ENCODE measurements at places on chromosomes 12 and 14.

- DNase-seq: peak; percentile 21
Observed at GRCh38 chr12:114684098-114684869, at the start of gene TBX3. TSS of gene TBX3 (minus strand) at chr12:114684175. CDS start at chr12:114683200, 975 bp downstream.

DNA sequence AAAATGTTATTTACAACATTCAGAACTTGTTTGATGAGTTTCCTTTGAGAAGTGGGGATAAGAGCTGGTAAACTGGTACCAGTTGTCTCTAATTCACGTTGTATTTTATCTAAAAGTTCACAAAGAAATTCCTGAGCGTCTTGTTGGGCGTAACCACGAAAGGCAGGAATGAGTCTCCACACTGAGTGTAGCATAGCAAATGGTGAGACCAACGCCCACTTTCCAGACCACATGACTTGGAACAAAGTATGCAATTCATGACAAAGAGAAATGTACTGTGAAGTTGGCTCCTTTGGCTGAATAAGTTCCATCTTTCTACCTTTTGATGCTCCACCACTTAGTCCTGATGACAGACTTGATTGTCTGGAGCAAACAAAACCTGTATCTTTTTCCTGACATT is 18.4 kb downstream of the USP44 start:
- no peak for DNase-seq

GRCh38 chr12:12563290-12563928 is 746 bp upstream of the DUSP16 start:
- DNase-seq: no peak

DNA sequence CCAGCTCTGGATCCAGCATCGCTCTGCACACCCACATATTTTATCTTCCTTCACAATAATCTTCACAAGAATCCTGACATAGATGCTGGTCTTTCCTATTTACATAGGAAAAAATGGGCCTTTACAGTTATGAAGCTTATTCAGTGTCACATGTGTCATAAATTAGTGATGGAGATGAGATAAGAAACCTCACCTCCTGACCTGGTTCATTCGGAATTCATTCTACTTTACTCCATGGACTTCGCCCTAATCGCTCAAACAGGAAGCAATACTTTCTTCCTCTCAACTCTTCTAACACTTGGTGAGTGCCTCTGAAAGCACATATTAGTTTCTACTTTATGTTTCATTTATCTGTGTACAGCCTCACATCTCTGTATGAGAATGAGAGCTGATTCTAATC is 12.0 kb upstream of the SINHCAF start:
- no peak for DNase-seq

- no peak for DNase-seq
Observed at GRCh38 chr14:63745858-63746425, 18.1 kb upstream of the SGPP1 start.

GRCh38 chr14:74653386-74654138 is 41.5 kb upstream of the LTBP2 start:
- no peak for DNase-seq

- DNase-seq: no peak
Observed at GRCh38 chr12:127355061-127355841, 911.7 kb upstream of the TMEM132C start.

DNA sequence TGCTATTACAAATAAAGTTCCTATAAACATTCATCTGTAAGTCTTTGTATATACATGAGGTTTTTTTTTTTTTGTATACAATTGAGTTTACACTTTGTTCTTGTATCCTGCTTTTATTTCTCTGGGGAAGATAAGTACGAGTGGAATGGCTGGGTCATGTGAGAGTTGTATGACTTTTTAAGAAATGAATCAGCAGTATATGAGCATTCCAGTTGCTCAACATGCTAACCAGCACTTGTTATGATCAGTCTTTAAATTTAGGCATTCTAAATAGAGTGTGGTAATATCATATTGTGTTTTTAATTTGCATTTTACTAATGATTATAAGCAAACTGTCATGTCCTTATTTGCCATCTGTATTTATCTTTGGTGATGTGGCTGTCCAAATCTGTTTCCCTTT is 44.7 kb upstream of the AMIGO2 start:
- no peak for DNase-seq

GRCh38 chr14:71551291-71551950 is 380.8 kb upstream of the RGS6 start:
- DNase-seq: no peak

DNA sequence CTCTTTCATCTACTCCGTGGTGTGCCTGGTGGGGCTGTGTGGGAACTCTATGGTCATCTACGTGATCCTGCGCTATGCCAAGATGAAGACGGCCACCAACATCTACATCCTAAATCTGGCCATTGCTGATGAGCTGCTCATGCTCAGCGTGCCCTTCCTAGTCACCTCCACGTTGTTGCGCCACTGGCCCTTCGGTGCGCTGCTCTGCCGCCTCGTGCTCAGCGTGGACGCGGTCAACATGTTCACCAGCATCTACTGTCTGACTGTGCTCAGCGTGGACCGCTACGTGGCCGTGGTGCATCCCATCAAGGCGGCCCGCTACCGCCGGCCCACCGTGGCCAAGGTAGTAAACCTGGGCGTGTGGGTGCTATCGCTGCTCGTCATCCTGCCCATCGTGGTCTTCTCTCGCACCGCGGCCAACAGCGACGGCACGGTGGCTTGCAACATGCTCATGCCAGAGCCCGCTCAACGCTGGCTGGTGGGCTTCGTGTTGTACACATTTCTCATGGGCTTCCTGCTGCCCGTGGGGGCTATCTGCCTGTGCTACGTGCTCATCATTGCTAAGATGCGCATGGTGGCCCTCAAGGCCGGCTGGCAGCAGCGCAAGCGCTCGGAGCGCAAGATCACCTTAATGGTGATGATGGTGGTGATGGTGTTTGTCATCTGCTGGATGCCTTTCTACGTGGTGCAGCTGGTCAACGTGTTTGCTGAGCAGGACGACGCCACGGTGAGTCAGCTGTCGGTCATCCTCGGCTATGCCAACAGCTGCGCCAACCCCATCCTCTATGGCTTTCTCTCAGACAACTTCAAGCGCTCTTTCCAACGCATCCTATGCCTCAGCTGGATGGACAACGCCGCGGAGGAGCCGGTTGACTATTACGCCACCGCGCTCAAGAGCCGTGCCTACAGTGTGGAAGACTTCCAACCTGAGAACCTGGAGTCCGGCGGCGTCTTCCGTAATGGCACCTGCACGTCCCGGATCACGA is 2.2 kb downstream of the SSTR1 start:
- no peak for DNase-seq

DNA sequence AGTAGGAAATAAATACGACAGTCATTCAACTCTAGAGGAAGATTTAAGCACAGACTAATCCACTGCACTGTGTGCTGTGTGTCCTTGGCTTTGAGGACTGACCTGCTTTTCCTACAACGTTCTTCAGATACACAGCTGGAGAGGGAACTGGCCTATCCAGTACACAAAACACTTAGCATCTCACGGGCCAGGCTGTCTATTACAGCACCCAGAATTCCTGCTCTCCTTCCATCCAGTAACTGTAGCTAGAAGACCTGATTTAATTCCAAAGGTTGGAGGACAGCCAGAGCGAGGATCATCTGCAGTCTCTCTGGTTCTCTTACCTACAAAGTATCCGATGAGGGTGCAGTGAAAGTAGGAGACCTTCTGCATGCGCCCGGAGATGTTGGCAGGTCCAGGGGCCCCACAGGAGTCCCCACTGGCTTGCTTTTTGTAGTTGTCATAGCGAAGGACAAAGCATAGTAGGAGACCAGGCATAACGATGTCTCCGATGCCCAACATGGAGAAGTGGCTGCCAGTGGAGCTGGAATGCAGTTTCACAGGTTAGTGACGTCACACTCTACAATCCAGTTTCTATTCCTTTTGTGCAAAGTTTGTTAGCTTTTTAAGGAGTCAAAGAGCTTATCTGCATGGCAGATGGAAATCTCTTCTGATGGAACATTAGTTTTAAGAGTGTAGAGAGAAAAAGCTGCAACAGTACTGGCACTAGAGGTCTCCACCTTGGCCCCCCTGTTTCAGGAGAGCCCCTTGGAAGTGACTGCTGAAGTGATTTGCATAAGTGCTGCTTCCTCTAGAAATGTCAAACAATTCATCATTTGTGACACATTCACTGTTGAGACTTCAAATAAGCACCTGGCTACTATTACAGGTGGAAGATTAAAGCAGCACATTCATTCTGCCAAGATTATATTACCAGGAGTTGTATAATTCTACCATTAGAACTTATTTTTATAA is 41.7 kb downstream of the ACADS start:
- DNase-seq: no peak

- DNase-seq: no peak
Observed at GRCh38 chr12:31316891-31317290, 9.1 kb downstream of the SINHCAF start.

GRCh38 chr12:97560786-97561618 is 98.4 kb downstream of the RMST start:
- no peak for DNase-seq

DNA sequence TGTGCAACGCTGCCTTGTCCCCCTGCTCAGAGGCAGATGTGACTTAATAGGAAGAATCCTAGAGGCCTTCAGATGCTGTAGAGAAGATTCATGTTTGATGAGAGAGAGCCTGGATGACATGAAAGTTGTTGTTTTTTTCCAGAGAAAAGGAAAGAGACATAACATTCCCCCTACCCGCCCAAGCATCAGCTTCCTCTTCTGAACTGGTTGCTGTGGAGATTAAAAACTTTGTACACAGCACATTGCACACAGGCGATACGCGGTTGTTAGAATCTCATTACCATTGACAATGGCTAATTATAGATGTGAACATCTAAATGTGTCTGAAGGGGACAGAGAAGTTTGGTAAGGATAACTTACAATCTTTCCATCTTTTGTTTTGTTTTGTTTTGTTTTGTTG is 13.6 kb upstream of the ETFBKMT start:
- DNase-seq: no peak

DNA sequence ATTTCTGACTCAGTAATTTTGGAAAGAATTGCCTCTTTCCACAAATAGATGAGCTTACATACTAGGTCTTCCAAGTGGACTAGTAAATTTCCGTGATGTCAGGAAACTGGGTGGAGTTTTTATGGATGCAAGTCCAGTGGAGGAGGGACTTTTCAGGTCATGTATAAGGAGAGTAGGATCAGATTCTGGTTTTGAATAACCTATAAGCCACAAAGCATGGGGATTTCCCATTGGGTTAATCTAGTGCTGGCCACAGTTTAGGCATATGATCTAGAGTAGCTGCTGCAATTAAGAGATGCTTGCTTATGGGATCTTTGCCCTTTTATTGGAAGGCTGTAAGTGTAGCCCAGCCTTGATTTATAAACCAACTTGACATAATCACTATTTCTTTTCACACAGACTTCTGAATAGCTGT is 33.8 kb downstream of the STK38L start:
- DNase-seq: no peak

DNA sequence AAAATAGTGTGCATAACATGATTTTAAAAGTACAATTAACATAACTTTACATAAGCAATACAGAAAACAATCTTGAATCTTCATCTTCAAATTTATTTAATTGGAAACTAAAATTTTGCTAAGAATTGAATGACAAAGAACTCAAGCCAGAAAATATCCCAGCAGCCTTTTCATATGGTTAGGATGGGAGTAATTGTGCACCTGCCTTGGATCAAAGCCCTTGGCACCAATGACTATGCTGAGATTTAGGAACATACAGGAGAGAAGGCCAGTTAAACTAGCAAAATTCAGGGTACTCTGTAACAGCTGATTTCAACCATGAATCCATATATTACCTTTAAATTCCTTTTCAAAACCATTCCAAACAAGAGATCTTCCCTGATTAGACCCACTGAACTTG is 5.8 kb downstream of the KERA start:
- DNase-seq: no peak

- DNase-seq: no peak
Observed at GRCh38 chr14:37122288-37122687, 50.1 kb downstream of the SLC25A21 start.

DNA sequence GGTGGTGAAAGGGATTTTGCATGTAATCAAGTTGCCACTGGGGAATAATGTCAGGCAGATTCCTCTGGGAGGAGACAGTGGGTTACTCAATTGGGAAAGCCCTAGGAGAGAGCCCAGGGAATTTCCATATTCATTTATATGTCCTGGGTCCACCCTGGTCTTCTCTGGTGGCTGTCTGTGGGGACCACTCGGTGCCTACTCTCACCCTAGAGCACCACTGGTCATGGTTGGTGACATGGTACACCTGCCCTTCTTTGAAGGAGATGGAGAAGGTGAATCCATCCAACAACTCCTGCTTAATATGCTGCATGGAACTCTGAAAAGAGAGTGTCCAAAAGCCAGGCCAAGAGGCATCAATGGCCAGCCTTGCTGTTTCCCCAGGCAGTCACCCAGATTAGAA is 12.8 kb upstream of the RERG start:
- no peak for DNase-seq

DNA sequence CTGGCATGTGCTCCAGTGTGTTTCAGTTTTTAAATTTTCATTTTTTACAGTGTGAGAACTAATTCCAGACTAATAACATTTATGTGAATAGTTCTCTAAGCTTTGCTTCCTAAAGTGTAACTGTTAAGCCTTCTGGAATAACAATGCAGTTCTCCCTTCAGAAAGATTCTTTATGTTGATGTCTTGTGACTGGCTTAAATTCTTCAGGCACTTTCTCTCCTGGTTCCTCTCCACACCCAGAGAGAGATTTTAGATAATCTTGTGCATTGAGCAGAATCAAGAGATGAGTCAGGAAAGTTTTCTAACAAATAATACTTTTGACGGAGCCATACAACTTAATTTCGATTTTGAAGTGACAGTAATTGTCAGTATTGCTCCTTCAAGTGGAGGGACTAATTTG is 118.5 kb downstream of the RAD51B start:
- DNase-seq: no peak

Data from esophagus squamous epithelium (tissue), 5 donors.